ENCODE measurements at places on chromosomes 1 and 21. TPM values are rescaled to one million over a fixed set of nuclear protein-coding genes. Genes with fewer than 3 reads are reported as not detected.

DNA sequence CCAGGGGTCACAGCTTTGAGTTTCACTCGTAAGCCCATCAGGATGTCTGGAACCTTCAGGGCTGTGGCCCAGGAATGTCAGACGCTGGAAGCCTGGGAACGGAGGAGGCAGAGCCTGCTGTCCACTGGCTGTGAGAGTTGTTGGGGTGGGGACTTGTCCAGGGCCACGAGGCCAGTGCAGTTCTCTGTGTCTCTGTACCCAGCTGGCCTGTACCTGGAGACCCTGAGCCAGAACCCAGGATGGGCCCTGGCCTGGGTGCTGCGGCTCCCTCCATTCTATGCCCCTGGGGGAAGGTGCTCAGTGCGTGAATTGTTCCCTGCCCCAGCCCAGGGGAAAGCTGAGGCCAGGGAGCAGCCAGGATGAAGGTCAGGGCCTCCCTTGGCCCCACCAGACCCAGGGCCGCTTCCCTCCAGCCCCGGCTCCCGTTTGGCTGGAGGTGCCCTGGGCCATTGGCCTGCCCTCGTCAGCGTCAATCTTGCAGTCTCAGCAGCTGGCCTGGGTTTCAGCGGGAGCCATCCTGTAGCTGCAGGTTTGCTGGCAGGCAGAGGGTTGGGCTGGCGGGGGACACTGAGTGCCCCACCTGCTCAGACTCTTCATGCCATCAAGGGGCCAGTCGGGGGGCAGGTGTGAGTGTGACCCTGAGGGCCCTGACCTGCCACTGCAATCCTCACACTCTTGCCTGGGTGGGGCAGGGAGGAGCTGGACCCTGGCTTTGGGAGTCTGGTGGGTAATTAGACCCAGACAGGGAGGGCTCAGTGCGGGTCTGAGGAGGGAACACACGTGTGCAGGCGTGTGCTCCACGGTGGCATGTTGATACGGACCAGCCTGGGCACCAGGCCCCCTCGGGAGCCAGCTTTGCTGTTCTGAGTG is 724 bp upstream of the CALML6 start:
- DNase-seq = no peak

DNA sequence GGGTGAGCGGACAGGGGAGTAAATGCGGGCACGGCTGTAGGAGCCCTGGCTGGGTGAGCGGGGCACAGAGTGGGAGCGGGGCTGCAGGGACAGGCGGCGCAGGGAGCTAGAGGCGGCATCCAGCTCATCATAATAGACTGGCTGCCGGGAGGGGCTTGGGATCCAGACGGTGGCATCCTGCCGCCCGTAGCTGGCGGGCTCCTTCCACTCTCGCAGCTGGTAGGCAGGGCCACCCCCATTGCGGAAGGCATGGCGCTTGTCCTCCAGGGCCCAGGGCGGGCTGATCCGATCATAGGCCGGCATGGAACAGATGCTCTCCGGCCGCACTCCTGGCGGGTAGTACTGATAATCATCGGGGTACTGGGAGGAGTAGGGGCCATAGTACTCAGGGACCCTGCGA is 43.7 kb upstream of the GOLT1A start:
- no peak for DNase-seq

F5 gene
- 0.69 TPM for total RNA-seq

OR10J1 gene
- total RNA-seq = not detected

DNA sequence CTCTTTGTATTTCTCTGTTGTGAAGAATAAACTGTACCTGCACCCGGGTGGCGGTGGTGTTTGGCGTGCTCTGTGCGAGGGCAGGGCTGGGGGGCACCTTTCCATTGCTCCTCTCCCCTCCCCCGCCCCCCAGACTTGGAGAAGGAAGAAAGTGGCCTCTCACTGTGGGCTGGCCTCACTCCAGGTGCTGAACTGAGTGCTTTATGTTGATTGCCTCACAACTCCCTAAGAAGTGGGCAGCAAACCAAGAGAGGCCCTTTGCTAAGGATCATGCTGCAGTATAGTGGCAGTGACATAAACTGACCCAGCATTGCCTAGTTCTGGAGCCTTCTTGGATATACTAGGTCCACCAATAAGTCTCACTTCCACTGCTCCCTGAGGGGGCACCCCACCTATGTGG is 20.2 kb downstream of the A3GALT2 start:
- DNase-seq = no peak

DNA sequence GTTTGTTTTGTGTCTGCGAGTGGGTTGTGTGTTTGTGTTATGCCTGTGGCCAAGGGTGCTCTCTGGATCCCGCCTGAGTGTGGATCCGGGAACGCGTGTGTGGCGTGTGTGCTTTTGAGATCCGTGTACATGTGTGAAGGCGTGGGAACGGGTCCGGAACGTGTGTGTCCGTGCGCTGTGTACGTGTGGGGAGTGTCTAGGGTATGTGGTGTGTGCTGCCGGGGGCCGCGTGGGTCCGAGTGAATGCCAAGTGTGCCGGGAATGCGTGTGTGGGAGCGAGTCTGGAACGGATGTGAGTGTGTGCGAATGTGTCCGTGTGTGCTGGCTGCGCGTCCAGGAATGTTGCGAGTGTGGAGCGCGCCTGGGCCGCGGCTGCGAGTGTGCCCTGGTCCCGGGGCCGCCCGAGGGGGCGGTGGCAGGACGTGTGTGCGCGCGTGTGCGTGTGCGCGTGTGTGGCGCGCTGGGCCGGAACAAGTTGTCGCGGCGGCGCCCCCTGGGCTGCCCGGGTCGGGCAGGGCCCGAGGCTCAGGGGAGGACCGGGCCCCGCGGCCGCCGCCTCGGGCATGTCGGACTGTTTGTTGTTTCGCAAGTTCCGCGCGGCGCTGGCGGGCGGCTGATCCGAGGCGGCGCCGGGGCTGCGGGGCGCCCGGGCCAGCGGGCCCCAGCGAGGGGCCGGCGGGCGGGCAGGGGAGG is 953 bp downstream of the PTPRU start:
- peak; percentile 52 for DNase-seq

CSMD2 gene
- total RNA-seq = 0.28 TPM
